Retina (tissue), 1 donor: ENCODE measurements at places on chromosomes 1 and 21.
A peak's percentile ranks its signal among the peaks of the same experiment; 100 is the strongest.

GRCh38 chr1:1627261-1627828, 4.6 kb upstream of the MMP23B start:
- no peak for DNase-seq

GRCh38 chr1:210024996-210025395, 87.0 kb downstream of the SYT14 start:
- no peak for DNase-seq

DNA sequence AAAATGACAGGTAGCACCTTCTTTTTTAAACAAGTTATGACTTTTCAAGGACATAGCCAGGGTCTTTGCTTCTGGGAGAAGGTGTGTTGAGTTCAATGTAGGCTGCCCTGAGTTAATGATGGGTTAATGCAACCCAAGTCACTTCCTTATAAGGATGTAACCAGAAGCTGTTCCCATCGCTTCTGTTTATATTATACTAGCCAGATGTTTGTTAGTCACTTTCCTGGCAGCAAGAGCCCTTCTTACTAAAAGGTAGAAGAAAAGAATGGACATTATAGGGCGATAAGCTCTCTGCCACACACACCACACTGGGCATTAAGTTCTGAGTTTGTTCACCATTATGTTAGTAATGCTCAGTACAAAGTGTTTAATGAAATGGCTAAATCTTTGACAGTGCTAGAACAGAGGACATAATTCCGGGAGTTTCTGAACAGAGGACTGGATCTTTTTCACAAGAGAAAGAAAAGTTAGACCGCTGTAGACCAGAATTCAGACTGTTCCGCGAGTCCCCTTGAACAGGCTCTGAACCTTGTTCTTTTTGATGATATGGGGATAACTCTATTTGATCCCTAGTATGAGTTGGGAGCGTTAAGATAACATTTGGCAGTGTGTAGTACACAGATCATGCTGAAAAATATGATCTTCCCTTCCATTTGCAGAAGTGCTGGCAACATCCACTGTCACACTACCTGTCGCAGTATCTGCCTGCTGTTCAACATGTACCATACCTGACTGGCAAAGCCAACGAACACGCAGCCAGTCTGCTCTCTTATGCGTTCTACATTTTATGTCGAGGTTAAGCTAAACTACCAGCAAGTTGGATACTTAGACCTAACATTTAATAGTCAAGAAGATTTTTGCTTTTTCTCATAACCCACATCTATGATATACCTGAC, 41.0 kb downstream of the DEGS1 start:
- no peak for DNase-seq

GRCh38 chr1:16351456-16351993, 755 bp downstream of the FBXO42 start:
- DNase-seq = peak; percentile 64

GRCh38 chr1:185400052-185400451, 83.0 kb upstream of the IVNS1ABP start:
- DNase-seq = no peak
